ENCODE measurements at places on chromosomes 7 and 10. TPM values are rescaled to one million over a fixed set of nuclear protein-coding genes. Genes with fewer than 3 reads are reported as not detected.

DNA sequence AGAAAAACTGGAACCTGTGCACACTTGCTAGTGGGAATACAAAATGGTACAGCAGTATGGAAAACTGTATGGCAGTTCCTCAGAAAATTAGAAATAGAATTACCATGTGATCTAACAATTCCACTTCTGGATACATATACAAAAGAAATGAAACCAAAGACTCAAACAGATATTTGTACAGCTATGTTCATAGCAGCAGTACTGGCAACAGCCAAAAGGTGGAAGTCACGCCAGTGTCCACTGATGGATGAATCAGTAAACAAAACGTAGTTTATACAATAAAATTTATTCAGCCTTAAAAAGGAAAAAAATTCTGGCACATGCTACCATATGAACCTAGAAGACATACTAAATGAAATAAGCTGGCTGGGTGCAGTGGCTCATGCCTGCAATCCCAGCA is 23.0 kb downstream of the IDE start:
- no peak overlapping the region for H3K4me3 ChIP-seq
- DNase-seq: no peak
- H3K4me1 ChIP-seq: no peaks in the 10 kb centered on the region
- H3K27me3 ChIP-seq: no peaks in the 10 kb centered on the region
- H3K36me3 ChIP-seq: no peaks in the 10 kb centered on the region
- no peak overlapping the region for H3K27ac ChIP-seq

DNA sequence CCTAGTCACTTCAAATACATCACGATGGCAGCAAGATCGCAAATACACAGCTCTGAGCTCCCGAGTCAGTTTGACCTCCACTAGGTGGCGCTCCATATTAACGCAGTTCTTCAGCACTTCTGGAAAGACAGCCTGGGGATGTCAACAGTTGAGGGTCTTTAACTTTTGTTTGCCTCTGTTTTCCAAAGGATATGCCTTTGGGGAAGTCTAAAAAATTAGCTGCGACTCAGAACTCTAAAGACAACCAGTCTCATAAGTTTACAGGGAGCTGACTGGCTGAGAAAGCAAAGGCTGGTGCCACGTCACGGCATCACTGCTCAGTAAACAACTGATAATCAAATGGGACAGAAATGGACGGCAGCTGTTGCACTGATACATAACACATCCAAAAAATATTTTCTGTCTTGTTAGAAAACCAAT is 458.8 kb downstream of the SORCS1 start:
- H3K36me3 ChIP-seq: no peaks in the 10 kb centered on the region
- H3K27ac ChIP-seq: no peak overlapping the region
- DNase-seq: peak; percentile 90

Gene ADAM8
- total RNA-seq: 16.6 TPM

Gene ELFN1
- 3.8 TPM for total RNA-seq
